Activated naive CD8-positive, alpha-beta T cell treated with anti-CD3 and anti-CD28 coated beads, Interleukin-2, amount 50 U/mL, for 24 hours (primary cell): ENCODE measurements at places on chromosomes 6 and 20.

DNA sequence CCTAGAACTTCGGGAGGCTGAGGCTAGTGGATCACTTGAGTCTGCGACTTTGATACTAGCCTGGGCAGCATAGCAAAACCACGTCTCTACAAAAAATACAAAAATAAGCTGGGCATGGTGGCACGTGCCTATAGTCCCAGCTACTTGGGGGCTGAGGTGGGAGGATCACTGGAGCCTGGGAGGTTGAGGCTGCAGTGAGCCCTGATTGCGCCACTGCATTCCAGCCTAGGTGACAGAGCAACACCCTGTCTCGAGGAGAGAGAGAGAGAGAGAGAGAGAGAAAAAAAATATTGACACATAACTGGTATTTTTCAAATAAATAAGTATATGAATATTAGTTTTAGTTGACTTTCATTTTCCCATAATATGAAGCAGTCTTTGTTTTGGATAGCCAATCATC is 222.2 kb downstream of the BTBD9 start:
- DNase-seq = no peak

GRCh38 chr6:47144306-47144705 is 102.2 kb upstream of the ADGRF1 start:
- no peak for DNase-seq

DNA sequence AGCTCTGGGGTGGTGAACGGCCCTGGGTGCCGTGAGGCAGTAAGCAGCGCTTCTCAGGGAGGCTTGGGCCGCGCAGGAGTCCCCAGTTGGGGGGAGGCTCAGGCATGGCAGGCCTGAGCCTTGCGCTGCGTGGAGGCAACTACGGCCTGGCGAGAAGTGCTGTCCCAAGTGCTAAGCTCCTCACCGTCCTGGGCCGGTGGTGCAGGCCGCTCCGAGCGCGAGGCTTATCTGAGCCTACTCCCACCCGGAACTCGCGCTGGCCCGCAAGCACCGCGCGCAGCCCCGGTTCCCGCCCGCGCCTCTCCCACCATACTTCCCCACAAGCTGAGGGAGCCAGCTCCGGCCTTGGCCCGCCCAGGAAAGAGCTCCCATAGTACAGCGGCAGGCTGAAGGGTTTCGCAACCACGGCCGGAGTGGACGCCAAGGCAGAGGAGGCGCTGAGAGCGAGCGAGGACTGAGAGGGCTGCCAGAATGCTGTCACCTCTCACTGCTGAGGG is 1.8 kb upstream of the WRNIP1 start:
- no peak for DNase-seq

DNA sequence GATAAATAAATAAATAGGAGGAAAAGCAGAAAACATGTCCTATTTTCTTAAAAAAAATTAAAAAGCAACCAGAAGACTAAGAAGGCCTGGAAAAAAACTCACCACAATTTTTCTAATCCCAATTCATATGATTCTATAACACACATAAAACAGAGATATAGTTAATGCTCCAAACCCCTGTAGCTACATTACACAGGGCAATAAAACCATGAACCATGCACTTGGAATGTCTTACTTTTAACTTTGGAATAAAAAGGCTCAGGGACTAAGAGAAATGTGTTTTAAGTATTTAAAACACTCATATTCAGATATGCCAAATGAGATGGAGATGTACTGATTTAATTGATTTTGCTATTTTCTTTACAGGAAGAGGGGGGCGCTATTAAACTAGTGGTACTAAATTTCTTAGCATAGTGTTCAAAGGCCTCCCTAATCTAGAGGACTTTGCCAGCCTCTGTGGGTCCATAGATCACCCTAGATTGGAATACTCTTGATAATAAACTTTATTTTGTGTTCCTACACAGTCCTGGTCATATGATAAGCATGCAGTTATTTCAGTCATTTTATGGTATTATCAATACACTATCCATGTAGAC is 30.3 kb upstream of the GCM1 start:
- no peak for DNase-seq

- DNase-seq = no peak
Observed at GRCh38 chr6:73579851-73580246, 59.0 kb upstream of the EEF1A1 start.

GRCh38 chr20:22728146-22728745 is 143.9 kb upstream of the FOXA2 start:
- DNase-seq = no peak

- no peak for DNase-seq
Observed at GRCh38 chr20:13022401-13023155, 13.8 kb downstream of the SPTLC3 start.

DNA sequence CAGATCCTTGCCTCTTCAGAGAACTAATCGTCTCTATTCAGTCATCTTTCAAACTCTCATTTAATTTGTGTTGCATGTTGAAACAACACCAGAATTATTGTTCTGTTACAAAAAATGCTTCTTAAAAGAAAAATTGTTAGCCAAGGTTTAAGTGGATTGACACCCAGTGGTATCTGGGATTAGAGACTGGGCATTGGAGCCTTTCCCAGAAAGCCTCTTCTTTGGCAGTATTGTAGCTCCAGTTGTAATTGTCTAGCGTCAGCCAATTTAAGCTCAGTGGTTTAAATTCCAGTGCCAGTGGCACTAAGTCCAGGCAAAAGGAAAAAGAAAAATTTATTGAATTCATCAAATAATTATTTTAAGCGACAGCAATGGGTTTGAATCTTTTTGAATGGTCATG is 801 bp downstream of the CCDC28A start:
- DNase-seq = no peak

DNA sequence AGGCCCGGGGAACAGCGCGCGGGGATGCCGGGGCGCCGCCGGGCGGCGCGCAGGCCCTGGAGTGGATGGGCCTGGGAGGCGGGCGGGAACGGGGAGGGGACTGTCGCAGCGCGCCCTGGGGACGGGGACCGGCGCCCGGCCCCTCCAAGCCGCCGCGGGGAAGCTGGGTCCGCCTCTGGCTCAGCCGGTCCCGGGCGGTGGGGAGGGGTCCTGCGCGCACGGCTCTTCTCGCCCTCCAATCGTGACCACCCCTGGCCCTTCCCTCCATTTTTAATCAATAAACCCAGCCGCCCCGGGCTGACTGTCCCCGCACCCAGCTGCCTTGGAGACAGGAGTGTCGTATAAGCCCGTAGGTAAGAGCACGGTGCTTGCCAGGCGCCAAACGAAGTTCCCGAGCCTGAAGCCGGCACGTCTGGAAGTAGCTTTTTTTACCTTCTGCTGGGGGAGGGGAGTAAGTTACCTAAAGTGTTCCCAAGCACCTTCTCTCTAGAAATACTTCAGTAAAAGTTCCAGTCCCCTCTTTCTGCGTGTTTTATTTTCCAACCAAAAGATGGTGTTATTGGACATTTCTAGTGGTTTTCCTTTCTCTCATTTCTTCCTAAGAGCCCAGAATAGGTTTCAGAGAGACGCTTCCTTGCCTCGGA is 780 bp upstream of the TAF4 start:
- DNase-seq = peak; percentile 54

GRCh38 chr20:8842525-8842924 is 226.4 kb upstream of the PLCB4 start:
- DNase-seq = no peak
